ENCODE measurements at places on chromosomes 13 and 19.
A peak's percentile ranks its signal among the peaks of the same experiment; 100 is the strongest.

- no peak for DNase-seq
Observed at GRCh38 chr13:95684418-95684817, 7.5 kb downstream of the DNAJC3 start.

DNA sequence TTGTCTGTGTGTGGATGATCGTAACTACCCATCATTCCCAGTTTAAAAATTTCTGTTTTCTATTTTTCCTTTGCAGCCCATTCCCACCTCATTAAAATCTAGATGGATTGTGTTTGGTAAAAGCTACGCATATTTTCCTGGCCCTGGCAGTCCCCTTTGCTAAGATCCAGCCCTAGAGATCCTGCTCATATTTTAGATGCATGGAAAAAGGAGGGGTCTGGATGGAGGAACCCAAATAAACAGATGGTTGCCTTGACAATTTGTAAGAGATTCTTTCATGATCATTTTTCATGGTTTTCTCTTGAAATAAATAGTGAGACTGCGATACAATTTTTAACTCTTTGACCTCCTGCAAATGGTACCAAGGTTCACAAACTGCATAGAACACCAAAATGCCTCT, 174.4 kb downstream of the SLC7A1 start:
- DNase-seq: no peak

- no peak for DNase-seq
Observed at GRCh38 chr13:68190818-68191217, 960.7 kb upstream of the PCDH9 start.

GRCh38 chr13:101523154-101524131, 71.0 kb downstream of the ITGBL1 start:
- DNase-seq: no peak

DNA sequence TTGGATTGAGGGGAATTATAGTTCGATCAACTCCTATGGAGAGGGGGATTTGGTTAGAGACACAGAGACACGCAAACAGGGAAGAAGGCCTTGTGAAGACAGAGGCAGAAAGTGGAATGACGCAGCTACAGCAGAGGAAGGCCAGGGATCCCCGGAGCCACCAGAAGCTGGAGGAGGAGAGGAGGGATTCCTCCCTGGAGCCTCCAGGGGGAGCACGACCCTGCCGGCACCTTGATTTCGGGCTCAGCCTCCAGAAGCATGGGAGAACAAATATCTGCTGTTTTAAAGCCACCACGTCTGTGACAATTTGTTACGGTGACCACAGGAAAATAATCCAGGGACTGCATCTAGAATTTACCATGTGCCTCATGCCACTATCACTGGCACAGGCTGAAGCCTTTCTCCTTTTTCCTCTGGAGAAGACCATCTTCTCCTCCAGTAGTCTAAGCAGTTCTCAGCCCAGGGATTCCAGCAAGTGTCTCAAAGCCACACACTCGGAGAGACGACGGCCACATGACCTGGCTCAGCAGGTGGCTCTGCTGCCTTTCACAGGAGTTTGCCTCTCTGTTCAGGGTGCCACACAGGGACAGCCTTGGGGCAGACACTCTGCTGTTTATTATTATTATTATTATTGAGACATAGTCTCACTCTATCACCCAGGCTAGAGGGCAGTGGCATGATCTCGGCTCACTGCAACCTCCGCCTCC, 39.9 kb upstream of the CCNE1 start:
- peak; percentile 63 for DNase-seq

DNA sequence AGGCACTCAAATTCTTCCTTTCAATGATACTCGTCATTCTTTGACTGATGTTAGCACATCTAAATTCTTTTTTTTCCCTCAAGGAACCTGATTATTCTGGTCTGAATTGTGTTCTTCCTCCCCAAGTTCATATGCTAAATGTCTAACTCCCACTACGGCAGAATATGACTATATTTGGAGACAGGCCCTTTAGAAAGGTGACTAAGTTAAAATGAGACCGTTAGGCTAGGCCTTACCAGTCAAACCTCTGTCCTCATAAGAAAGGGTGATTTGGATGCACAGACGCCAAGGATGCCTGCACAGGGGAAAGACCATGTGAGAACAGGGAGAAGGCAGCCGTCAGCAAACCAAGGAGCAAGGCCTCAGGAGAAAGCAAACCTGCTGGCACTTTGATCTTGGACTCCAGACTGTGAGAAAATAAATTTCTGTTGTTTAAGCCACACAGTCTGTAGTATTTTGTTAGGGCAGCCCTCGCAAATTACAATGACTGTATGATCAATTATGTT, 13.1 kb upstream of the FOXO1 start:
- no peak for DNase-seq

- DNase-seq: no peak
Observed at GRCh38 chr13:26378116-26378515, 124.2 kb downstream of the CDK8 start.

- DNase-seq: no peak
Observed at GRCh38 chr13:43362556-43362955, 339.2 kb downstream of the DNAJC15 start.

DNA sequence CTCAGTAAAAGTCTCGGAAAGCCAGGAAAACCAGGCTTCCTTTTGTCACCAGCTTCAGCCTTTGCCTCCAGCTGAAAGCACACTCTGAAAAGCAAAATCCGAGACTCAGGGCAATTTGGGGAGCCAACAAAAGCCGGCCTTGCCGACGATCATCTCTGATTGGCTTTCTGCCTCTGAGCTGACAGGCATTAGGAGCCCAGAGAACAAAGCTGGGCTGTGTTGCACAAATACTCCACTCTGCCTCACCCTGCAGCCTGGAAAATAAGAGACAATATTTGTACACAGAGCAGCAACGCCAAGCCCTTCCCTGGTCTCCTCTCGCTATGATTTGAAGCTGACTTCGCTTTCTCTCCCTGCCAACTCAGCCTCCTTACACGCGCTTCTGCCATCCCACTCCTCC, 46.9 kb downstream of the CACNA1A start:
- DNase-seq: no peak

- DNase-seq: peak; percentile 90
Observed at GRCh38 chr13:77323858-77324257, 3.0 kb downstream of the MYCBP2 start.

DNA sequence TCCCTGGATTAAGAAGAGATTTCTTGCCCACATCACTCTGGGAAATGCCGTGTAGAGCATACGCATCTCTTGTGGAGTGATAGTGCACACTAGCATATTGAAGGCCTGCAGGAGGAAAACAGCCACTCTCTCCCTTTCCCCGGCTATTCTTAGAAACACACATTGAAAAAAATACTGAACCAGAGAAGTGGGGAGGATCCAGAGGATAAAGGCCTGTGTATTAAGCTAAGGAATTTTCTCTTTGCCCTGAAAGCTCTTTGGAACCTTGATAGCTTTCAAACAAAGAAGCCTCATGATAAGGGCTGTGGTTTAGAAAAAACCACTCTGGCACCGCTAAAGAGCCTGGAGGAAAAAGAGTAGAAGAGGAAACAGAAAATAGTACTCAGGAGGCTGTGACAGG, 386.1 kb upstream of the NBEA start:
- no peak for DNase-seq

DNA sequence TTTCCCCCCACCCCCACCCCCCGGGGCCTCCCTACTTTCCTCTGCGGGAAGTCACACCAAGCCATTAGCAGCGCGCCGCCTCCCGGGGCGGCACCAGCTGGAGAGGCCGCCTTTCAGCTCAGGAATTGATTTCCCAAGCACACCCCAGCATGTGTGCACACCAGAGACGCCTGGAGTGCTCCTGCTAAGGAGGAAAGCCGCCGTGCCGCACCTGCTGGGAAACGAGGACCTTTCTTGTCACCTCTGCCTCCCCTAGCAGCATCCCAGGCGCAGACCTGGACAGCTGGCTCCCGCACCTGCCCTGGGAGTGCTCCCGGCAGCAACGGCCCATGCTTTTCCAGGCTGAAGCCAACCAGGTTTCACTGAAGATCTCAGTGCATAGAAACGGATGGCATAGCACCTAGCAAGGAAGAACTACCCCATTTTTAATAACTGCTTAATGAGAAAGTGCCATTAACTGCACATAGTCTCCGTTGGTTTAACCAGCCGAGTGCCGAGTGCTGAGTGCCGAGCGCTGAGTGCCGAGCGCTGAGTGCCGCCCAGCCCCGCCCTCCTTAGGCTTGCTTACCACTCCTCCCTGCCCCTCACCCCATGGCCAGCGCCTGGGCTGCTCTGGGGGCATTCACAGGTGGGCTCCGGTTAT, 165.0 kb downstream of the USP12 start:
- DNase-seq: peak; percentile 18

DNA sequence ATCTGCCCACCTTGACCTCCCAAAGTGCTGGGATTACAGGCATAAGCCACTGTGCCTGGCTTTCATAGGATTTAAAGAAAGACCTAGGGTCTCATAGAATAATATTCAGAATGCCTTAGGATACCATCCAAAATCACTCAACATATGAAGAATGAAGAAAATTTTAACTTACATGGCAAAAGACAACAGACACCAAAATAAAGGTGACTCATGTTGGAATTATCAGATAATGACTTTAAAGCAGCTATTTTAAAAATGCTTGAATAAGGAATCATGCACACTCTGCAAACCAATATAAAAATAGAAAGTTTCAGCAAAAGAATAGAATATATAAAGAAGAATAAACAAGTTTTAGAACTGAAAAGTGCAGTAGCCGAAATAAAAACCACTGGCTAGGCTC, 29.3 kb downstream of the ZNF566 start:
- no peak for DNase-seq

- no peak for DNase-seq
Observed at GRCh38 chr13:21798181-21798580, 127.3 kb downstream of the FGF9 start.

DNA sequence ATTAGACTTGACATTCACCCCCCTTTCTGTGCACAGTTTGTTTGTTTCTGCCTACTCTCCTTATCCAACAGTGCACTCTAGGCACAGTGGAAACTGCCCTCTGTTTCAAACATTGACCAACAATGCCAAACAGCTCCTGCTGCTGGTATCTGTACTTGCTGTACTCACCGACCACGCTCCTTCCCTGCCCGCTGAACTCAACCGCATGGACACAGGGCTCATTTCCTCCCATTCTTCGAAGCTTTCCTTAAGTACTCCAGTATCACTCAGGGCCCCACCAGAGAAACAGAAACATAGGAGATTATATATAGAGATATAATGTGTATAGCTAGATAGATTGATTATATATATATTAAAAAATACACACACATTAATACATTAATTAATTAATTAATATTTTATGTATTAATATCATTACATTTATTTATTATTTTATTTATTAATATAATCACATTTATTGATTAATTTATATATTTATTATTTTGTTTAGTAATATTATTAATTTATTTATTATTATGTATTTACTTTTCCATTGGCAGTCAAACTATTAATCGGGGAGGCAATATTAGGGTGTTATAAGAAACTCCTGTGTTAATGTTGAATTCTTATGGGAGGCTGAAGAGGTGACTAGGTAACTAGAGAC, 1528.2 kb downstream of the EFNB2 start:
- DNase-seq: peak; percentile 0

DNA sequence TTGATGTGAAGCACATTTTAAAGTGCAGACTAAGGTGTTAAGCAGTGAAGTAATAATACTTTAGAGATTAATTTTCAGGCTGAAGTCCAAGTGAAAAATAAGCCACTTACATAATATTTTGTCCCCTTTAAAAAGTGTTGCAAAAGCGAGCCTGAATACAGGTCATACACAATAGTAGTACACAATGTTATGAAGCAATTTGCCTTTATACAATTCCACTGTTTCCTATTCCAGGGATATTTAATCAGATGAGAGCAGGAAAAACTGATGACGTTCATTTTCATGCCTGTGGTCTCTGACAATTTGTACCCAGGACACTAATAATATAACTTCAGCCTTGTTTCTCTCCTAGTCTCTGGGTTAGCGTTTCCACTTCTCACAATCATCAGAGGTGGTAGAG, 916.7 kb downstream of the PCDH9 start:
- no peak for DNase-seq

- no peak for DNase-seq
Observed at GRCh38 chr13:36795463-36795862, 23.6 kb upstream of the RFXAP start.

DNA sequence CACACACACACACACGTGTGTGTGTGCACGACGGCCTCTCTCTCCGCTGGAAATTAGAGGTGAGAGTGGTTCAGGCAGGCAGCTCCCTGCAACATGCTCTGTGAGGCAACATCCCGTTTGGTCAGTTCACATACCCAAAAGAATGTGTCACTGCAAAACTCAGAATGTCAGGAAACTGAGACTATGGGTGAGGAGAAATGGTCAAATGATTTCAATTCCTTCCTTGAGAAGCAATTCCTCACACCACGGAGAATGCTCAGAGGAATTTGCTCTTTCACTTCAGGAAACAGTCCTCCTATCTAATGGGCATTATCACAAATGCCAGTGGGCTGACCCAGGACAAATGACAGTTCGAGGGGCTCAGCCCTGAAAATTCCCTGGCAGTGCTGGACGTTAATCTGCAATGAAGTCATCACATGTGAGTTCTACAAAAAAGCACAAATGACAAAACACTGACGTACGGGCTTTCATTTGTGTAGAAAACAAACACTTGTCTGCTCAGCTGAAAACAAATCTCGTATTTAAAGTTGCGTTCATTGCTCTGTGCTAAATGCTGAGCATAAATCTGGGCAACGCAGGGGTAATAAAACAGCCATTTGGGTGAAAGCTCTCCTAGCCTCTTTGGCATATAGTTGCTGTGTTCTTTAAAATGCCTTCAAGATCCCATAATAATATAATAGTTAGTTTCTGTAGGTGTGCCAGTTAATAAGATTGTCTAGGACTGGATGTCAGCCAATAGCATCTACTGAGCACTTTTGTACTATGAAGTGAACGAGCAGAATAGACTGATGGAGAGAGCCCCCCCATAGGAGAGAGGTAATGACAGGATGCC, 18.6 kb upstream of the LATS2 start:
- no peak for DNase-seq

- DNase-seq: no peak
Observed at GRCh38 chr19:3131168-3131567, 4.7 kb upstream of the GNA15 start.

DNA sequence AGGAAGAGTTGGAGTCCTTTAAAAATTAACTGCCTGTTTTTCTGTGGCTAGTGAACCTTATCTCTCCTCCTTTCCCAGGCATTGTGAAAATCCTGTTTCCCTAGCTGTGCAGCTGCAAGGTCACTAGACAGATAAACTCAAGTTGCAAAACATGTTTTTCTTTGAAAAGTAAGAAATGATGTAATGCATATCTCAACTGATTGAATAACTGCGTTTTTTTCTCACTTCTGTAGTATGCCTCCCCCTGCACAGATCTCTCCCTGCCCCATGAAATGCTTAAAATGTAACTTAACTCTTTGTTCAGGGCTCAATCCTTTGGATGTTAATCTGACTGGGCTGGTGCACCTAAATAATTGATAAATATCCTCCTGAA, 27.7 kb upstream of the CYSLTR2 start:
- DNase-seq: peak; percentile 89

- no peak for DNase-seq
Observed at GRCh38 chr13:100274942-100275506, 186.1 kb downstream of the PCCA start.

- no peak for DNase-seq
Observed at GRCh38 chr13:31781064-31781463, 41.7 kb downstream of the RXFP2 start.

GRCh38 chr13:79281339-79281747, 124.7 kb downstream of the RBM26 start:
- DNase-seq: no peak

GRCh38 chr13:19645000-19645399, 11.5 kb downstream of the MPHOSPH8 start:
- DNase-seq: no peak

Measured in common myeloid progenitor, CD34-positive (primary cell).